ENCODE measurements at places on chromosomes 12 and 14.

GRCh38 chr14:106507354-106507753 lies 981.0 kb downstream of the TMEM121 start:
- DNase-seq: no peak

DNA sequence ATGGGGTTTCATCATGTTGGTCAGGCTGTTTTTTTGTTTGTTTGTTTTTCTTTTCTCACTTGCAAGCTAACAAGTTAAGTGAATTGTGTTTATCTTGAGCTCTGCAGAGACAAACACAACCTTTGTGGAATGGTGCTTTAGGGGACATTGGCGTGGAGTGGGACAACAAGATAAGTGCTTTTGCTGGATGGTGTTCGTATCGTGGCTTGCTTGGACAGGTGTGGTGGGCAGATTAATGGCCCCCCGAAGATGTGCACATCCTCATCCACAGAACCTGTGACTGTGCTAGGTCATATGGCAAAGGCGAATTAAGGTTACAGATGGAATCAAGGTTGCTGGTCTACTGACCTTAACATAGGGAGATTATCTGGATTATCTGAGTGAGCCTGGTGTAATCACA lies 7.0 kb downstream of the MLXIP start:
- DNase-seq: no peak

GRCh38 chr12:49646871-49647654 lies 23.7 kb downstream of the PRPF40B start:
- DNase-seq: no peak

DNA sequence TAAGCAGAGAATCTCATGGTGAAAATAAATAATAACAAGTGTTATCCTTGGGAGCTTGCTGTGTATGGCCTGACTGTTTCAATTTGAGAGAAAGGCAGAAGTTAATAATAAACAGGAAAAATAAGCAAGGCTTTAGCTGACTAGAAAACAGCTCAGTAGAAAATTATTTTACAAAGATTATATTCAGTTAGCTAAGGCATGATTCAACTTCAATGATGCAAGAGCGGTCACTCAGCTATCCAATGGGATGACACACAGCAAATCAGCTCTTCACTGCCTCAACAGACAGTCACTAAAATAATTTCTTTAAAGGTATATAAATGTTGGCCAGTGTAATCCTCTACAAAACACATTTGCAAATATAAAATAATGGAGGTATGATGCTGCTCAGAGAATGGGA lies 18.6 kb downstream of the GSTZ1 start:
- no peak for DNase-seq

- no peak for DNase-seq
These were observed 22.2 kb downstream of the ZNF664 start for GRCh38 chr12:123995023-123995748.

DNA sequence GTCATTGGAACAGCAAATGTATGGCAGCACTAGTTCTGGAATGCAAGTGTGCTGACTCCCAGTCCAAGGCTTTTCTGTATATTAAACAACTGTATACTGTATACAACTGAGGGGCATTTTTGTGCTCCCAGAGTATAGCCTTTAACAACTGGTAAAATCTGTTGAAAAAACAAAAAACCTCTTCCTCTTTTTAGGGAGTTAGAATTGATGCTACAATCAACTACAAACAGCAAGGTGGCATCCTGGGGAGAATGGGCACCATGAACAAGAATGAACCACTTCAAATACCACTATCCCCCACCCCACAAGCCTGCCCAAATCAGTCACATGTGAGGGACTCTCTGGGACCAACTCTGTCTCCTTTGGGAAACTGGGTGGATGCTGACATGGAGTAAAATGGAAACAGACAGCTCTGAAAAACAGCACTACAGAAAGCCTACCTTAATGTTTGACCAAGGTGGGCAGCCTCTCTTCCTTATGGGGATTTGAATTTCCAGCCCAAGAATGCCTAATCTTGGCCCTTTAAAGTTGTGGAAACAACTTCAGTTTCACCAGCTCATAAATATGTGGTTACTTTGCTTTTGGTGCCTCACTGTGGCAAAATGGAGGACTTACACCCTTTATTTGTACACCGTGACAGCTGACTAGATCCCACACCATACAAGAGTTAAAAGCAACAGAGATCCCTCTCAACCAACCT lies 7.5 kb downstream of the VTI1B start:
- peak; percentile 77 for DNase-seq

DNA sequence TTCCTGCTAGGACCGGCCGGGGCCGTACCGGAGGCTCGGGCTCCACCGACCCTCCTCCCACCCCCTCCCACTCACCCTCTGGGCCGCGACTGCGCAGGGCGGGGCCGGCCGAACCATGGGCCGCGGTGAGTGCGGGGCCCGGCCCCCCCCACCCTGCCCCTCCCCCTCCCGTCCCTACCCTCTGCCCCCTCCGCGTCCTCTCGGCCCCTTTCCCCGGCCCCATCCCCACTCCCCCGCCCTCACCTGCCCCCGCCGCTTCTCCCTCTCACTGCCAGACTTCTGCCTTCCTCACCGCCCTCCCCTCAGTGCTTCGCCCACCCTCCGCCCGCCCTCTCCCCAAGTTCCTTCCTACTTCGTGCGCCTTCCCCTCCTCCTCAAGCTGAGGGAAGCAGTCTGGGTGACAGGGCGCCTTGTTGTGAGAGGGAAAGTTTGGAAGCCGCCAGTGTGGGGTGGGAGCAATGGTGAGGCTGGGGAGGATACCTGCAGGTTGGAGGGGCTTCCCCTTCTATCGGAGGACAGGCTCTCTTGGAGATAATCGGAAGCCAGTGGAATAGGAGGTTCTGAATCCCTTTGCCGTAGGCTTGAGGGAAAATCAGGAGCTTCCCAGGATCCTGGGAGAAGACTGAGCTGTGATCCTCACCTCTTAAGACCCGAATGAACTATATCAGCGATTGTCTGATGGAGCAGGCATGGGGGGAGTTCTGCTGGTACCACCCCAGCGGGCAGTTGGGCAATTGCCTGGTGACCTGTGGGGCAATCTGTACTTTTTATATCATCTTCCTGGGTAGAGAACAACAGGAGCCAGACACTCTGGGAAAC lies 472 bp downstream of the MBD6 start:
- DNase-seq: peak; percentile 92

GRCh38 chr12:12717586-12718380 lies 615 bp downstream of the CDKN1B start:
- no peak for DNase-seq

GRCh38 chr12:10354071-10354470 lies 35.8 kb downstream of the KLRK1 start:
- no peak for DNase-seq

- DNase-seq: no peak
These were observed 35.3 kb upstream of the TMTC1 start for GRCh38 chr12:29818916-29819623.

GRCh38 chr14:54025661-54026060 lies 69.0 kb upstream of the BMP4 start:
- peak; percentile 11 for DNase-seq

- DNase-seq: no peak
These were observed 115.3 kb downstream of the ALG10B start for GRCh38 chr12:38431921-38432320.

- DNase-seq: no peak
These were observed 287.5 kb downstream of the GALC start for GRCh38 chr14:87705439-87705896.

GRCh38 chr14:64848239-64848638 lies 31.5 kb downstream of the SPTB start:
- DNase-seq: no peak

- no peak for DNase-seq
These were observed 1.6 kb upstream of the C1R start for GRCh38 chr12:7093892-7094291.

- no peak for DNase-seq
These were observed 922 bp downstream of the PTPRR start for GRCh38 chr12:70919597-70920035.

DNA sequence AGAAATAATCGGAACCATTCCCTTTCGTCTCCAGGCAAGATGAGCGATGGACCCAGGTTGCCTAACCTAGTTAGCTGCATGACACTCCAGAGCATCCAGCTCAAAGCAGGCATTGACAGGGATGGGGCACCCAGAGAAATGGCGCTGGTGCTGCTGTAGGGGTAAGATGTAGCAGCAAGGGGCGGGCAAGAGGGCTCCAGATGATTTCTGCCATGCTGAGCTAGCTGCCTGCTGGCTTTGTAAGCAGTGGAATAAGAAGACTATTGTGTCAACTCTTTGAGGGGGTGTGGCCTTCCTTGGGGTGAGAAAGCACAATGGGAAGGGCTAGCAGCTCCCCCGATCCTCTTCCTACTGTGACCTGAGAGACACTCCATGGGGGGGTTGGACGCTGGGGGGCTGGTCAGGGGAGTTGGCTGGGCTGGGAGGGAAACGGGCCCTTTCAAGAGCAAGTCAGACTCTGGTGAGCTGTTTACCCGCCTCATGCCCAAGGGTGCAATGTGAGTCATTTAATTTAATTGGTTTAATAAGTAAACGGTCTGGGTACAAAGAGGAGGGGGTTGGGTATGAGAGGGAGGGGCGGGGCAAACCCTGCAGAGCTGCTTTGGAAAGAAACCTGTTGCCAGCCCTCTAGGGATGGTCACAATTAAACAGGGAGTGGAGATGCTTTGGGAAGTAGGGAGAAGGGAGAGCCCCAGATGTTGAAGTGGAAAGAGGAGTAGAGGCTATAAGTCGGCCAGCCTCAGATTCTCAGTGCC lies 50.5 kb downstream of the B4GALNT3 start:
- no peak for DNase-seq
